ENCODE measurements at places on chromosomes 16 and 17.

- DNase-seq, result no peak
Observed at GRCh38 chr16:84121007-84121406, 4.3 kb upstream of the MBTPS1 start.

- DNase-seq, result no peak
Observed at GRCh38 chr17:48642843-48643696, 16.9 kb upstream of the HOXB9 start.

GRCh38 chr16:48583075-48584065 is 26.6 kb downstream of the N4BP1 start:
- no peak for DNase-seq

GRCh38 chr17:20256144-20256543 is 211.2 kb downstream of the LGALS9B start:
- no peak for DNase-seq

DNA sequence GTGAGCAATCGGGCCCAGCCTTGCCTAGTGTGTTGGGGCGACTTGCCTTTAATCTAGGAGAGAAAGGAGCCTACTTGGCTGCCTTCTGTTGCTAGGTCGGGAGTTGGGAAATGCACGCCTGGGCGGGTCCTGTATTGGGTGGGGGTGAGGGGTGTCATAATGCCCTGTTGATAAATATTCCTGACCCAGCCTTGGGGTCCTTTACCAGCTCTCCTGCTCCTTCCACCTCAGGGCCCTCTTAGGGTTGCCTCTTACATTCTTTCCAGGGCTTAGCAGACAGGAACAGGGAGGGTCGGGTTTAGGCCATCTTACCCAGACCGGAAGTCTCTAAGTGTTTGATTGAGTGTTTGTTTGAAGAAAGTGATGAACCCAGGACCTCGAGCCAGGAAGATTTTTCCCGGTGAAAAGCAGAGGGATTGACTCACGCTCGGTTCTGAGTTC is 112.9 kb downstream of the SEC14L1 start:
- DNase-seq, result no peak
